ENCODE measurements at places on chromosomes 6 and 20.

GRCh38 chr6:26400626-26401025 is 1.4 kb upstream of the BTN3A1 start:
- no peak for DNase-seq

GRCh38 chr20:48381353-48382120 is 446.3 kb downstream of the PREX1 start:
- DNase-seq: no peak

- DNase-seq: peak; percentile 63
Measured at GRCh38 chr20:64102647-64103354, 4.6 kb downstream of the NPBWR2 start.

GRCh38 chr6:89044328-89045010 is 36.1 kb upstream of the PNRC1 start:
- DNase-seq: no peak

GRCh38 chr6:40816601-40817000 is 222.4 kb downstream of the UNC5CL start:
- no peak for DNase-seq

DNA sequence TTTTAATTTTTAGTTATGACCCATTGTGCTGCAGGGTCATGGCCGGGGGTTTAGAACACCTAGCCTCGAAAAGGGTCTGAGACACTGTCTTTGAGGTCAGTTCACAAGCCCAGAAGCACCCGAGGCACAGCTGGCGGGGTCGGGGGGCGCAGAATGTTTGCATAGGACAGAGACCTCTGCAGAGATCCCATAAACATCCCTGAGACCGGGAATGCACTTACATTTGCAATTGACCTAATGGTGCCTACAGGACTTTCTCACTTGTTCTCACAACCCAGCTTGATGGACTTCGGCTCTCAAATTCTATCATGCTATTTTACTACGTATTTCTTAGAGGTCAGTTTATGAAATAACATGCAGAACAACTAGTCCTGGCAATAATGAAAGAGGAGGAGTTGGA is 33.5 kb upstream of the FOXC1 start:
- DNase-seq: no peak

DNA sequence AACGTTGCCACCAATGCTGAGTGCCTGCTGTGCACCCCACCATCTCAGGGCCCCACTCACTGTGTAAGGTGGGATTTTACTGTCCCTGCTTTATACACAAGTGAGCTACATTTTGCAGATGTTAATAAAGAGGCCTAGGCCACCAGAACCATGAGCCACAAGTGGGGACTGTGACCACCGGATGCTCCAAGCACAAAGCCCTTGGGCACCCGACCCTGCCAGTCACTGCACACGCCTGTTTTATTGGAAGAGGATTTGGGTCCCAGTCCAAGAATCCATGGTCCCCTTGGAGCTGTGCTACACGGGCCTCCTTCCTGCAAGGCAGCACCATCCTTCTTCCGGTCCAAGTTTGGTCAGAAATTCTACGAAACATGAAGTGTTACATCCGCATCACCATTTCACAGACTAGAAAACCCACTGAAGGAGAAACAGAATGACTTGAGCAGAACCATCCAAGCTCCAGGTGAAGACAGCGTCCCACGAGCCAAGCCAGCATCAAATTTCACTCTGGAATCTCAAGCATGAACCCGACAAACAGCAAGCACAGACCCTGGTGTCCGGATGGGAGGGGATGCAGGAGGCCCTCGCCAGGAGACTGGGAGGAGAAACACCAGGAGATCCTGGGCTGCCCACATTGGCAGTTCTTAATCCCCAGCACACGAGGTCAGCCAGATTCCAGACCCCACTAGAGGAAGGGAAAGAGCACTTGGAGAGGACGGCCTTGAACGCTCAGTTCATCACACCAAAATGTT is 226.9 kb downstream of the DLL1 start:
- DNase-seq: peak; percentile 34

- DNase-seq: no peak
Measured at GRCh38 chr6:108565893-108566292, 5.2 kb downstream of the FOXO3 start.

GRCh38 chr6:127300411-127300810 is 33.7 kb downstream of the RNF146 start:
- no peak for DNase-seq

DNA sequence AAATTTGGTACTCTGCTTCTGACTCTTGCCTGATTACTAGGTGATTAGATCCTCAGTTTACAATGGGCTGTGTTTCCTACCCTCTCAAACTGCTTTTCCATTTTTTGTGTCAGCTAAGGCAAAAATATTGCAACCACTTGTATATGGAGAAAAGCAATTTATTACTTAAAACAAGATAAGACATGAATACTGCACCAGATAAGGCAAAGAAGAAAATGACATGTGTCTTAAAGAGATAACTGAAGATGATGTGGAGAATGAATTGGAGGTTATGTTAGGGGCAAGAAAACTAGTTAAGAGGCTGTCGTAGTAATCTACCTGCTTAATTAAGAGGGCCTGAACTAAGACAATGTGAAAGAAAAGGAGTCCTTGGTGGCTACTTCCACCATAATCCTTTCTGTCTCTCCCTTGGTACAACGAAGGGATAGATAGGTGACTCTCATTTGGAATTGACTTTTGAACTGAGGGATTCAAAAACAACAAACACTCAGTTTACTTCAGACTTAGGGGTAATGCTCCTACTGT is 16.3 kb upstream of the REV3L start:
- no peak for DNase-seq

DNA sequence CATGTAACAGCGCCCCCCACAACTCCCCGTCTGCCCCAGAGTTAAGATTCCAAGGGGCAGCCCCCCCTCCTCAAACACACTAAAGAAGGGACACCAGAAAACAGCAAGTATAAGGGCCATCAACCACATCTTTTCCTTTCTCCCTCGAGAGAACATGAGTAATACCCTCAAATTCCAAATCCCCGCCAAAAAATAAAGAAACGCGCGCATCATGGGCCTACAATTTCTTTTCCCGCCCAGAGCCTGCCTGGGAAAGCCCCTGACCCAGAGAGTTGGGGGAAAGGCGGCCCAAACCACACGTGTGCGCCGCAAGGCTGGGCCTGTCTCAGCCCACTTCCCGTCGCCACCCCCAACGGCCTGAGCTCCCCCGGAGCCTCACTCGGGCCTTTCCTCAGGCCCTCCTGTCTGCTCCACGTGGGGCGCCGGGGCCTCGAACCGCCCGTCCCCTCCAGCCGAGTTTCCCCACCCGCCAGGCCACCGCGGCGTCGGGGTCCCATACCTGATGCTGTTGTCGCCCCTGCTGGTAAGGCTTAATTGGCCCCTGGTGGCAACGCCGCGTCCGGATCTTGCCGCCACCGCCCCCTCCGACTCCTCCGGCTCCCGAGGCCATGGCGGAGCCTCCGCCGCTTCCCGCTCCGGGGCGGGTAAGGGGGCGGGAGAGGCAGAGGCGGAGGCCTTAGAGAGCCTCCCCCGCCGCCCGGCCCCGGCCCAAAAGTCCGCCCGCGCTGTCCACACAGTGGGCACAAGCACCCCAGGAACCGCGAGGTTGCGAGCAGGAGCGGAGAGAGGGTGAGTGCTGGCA is 746 bp downstream of the NUP153 start:
- DNase-seq: peak; percentile 68

DNA sequence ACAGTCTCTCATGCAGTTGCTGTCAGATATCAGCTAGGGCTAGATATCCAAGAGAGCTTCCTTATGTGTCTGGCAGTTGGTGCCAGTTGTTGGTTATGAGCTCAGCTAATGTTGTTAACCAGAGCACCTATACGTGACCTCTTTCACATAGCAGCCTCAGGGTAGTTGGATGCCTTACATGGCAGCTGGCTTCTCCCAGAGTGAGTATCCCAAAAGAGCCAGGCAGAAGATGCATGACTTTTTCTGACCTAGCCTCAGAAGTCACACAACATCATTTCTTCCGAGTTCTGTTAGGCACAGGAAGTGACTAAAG is 175.7 kb downstream of the VEGFA start:
- DNase-seq: no peak

DNA sequence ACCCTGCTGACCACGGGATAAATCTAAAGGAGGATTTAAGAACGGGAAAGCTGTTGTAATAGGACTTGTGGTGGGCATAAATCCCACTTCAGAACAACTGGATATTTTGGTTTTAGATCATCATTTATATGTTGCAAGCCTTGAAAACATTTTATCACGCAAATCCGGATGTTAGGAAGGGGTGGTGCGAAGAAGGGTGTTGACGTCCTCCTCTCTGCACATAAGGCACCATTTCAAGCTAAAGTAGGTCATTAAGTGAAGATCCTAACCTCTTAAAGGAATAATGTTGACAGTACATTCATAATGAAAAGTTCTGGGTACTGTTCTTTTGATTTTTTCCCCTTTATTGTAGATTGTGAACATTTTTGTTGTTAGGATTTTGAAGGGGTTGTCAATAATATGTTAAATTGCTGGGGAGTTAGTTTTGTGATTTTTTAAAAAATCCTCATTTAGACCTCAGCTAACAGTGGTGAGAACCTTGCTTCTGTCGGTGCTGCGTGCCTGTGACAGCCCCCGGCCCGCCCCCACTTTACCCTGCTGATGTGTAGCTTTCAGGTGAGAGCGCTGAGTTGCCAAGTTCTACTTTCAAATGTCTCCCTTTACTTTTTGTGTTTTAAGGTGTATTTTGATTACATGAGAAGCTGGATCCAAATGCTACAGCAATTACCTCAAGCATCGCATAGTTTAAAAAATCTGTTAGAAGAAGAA is 88.8 kb downstream of the MAP3K4 start:
- DNase-seq: no peak

- DNase-seq: no peak
Measured at GRCh38 chr6:32212076-32212760, 11.6 kb downstream of the NOTCH4 start.

DNA sequence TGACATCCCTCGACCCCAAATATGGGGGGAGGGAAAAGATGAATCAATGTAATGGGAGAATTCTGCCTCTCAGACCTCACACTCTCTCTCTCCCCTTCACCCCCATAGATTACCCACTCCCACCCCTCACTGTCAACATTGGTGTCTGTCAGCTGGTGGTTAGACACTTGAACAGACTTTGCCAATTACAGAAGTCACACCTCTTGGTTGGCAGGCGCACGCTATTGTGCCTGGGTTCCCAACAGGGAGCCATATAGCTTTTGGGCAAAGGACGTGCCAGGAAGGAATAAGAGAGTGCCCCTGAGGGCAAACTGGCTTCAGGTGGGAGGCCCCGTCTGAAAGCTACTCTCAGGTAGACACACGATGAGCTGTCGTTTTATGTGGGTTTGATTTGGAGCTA is 54.1 kb upstream of the FYN start:
- no peak for DNase-seq

- no peak for DNase-seq
Measured at GRCh38 chr20:43945391-43946205, 30.9 kb downstream of the TOX2 start.

GRCh38 chr6:47587493-47587892 is 109.9 kb downstream of the CD2AP start:
- DNase-seq: no peak

DNA sequence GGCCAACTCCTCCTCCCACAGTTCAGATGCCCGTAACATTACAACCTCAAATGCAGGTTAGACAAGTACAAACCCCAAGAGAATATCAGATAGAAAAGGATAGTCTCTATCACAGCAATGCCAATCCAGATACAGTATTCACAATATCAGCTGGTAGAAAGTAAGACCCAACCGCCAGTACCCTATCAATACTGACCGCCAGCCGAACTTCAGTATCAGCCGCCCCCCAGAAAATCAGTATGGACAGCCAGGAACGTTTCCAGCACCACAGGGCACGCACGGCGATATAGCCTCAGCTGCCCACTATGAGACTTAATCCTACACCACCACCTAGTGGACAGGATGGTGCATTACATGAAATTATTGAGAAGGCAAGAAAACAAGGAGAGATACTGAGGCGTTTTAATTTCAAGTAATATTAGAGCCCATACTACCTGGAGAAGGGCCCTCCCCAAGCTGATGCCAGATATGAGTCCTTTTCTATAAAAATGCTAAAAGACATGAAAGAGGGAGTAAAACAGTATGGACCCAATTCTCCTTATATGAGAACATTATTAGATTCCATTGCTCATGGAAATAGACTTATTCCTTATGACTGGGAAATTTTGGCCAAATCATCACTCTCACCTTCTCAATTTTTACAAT is 17.6 kb upstream of the EIF2S2 start:
- peak; percentile 64 for DNase-seq

DNA sequence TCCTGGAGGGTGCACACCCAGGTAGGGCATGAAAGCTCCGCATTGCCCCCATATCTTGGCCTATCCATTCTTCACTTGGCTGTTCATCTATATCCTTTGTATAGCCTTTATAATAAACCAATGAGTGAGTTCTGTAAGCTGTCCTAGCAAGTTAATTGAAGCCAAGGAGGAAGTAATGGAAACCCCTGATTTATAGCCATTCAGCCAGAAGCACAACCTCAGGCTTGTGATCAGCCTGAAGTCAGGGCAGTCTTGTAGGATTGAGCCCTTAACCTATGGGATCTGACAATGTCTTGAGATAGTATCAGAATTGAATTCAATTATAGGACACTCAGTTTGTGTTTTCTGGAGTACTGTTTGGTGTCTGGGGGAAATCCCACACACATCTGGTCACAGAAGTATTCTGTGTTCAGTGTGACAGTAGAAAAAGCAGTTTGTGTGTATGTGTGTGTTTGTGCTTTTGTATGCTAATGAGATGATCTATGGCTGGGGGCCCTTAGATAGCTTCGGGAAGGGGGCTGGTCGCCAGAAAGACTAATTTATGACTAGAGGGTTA is 5.7 kb downstream of the NT5E start:
- no peak for DNase-seq

DNA sequence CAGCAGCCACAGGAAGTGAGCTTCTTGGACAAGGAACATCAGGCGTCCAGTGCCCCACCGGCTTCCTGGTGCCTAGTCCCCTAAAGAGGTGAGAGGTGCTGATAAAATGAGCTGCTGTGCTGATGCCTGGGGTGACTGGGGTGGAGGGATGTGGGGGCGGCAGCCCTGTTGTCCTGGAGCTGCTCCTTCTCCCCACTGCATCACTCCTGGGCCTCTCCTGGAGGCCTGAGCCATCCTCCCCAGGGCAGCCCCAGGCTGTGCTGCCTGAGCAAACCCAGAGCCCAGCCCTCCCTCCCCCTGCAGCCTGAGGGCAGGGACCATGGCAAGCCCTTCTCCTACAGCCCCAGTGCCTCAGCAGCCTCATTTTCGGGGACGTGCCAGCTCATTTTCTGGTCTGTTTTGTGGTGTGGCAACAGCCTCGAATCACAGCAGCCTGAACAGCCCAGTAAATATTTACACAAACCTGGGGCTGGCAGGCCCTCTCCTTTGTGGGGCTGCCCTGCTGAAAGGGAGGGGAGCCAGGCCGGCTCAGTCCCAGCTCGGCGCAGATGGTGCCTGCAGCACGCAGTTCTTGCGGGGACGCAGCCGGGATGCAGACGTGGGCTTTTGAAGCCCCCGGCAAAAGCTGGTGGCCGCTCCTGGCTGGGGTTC is 259.9 kb downstream of the DLL1 start:
- DNase-seq: no peak

DNA sequence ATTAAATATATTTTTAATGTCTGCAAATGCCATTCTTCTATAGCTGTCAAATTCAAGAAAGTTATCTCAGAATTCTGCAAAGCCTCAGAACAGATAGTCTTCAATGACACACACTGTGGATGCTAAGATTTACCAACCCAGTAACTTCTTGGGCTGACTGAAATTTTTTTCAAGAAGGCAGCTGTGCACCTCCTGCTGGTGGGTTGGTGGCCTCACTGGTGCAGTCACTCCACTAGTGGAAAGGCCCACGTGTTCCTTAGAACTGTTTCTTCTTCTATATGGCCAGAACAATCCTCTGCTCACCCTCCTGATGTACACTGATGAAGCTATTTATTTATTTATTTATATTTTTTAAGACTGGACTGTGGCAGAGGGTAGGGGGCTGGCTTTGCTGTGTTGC is 28.1 kb upstream of the MTCL3 start:
- DNase-seq: no peak
